ENCODE measurements at places on chromosomes 11 and 22. TPM values are rescaled to one million over a fixed set of nuclear protein-coding genes. Genes with fewer than 3 reads are reported as not detected.

Gene DUSP8
- polyA plus RNA-seq: 1.6 TPM

DNA sequence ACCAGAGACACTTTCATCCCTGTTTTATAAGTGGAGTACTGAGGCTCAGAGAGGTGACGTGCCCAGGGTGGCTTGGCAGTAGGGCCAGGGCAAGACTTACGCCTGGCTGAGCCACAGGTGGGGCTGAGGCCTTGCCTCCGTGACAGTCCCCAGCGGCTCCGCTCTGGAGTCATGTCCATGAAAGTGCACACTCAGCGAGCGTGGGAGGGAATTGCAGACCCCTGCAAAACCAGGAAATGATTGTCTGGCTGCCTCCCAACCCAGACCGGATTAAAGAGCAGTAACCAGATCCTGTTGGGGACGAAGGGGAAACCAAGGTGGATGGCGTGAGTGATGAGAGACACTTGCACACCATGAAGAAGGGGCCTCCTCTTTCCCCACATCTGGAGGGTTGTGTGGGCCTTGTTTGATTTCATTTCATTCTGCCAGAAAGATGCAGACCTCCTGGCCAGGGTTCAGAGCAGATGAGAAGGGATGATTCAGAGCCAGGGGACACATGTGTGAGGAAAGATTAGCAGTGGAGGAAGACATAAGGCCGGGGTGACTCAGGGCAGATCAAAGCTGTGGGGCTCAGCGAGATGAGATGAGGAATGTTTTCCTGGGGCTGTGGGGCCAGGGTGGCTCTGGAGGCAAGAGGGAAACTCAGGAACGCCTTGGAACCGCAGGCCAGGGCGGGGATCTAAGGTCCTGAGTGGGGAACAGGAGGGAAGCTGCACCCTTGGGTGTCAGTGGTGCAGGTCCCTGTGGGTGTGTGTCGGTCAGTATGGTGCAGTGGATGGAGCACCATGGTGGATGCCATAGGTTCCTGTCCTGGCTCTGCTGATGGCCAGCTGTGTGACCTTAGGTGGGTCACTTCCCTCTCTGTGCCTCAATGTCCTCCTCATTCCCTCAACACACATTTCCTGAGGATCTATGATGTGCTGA lies 29.9 kb upstream of the LRRC32 start:
- peak; percentile 85 for DNase-seq
- H3K4me3 ChIP-seq: no peak overlapping the region
- H3K27me3 ChIP-seq: peaks cover 10% of the 10 kb centered on the region
- peaks cover 32% of the 10 kb centered on the region for H3K4me1 ChIP-seq

- no peak overlapping the region for H3K27ac ChIP-seq
- no peaks in the 10 kb centered on the region for H3K27me3 ChIP-seq
- DNase-seq: no peak
These were observed 11.5 kb upstream of the IGSF9B start for GRCh38 chr11:133968300-133968699.

Gene ANO9
- not detected for polyA plus RNA-seq

DNA sequence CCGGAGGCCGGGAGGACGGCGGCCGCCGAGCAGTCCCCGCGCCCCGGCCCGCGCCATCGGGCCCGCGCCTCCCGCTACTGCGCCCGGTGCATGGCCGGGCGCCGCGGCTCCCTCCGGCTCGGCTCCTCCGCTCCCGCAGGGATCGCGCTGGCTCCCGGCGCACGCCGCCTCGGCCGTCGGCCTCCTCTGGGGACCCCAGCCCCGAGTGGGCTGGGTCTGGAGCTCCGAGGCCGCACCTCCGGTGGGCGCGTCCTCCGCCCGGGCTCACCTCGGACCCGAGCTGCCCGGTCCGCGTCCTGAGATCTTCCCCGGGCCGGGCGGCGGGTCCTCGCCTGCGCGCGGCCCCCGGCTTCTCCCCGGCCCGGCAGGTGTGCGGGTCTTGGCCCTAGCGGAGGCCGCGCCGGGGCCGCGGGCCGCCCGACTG lies 251 bp downstream of the SHISA8 start:
- no peak overlapping the region for H3K27ac ChIP-seq
- no peak overlapping the region for H3K4me3 ChIP-seq
- H3K27me3 ChIP-seq: peaks cover 51% of the 10 kb centered on the region
- H3K36me3 ChIP-seq: no peaks in the 10 kb centered on the region
- H3K4me1 ChIP-seq: no peaks in the 10 kb centered on the region

DNA sequence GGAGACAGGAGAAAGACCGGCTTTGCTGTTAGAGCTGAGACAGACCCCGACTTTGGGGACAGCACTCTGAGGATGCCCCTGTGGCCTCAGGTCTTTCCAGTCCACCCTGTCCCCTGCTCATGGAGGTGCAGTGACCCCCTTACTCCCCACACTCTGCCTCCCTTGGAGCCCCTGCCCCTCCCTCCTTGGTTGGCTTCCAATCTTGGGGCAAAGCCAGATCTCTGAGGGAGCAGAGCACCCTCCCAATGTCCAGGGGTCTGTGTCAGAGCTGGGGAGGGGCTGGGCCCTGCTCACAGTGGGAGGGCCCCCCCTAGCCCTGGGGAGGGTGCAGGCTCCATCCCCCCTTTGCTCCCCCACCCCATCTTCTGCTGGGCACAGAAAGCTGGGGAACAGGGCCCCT lies 50.0 kb downstream of the IGLL1 start:
- no peak overlapping the region for H3K4me3 ChIP-seq
- H3K36me3 ChIP-seq: no peaks in the 10 kb centered on the region
- H3K27me3 ChIP-seq: no peaks in the 10 kb centered on the region
- H3K4me1 ChIP-seq: no peaks in the 10 kb centered on the region
- DNase-seq: no peak
- H3K27ac ChIP-seq: no peak overlapping the region

Gene SAA2
- polyA plus RNA-seq: not detected

- H3K4me3 ChIP-seq: no peak overlapping the region
- no peak overlapping the region for H3K27ac ChIP-seq
- no peak for DNase-seq
- H3K36me3 ChIP-seq: peaks cover 6% of the 10 kb centered on the region
- H3K4me1 ChIP-seq: no peaks in the 10 kb centered on the region
These were observed 16.7 kb downstream of the PAFAH1B2 start for GRCh38 chr11:117160826-117161225.

GRCh38 chr11:134470238-134470637 lies 58.2 kb upstream of the B3GAT1 start:
- H3K4me1 ChIP-seq: no peaks in the 10 kb centered on the region
- no peaks in the 10 kb centered on the region for H3K36me3 ChIP-seq
- DNase-seq: no peak

DNA sequence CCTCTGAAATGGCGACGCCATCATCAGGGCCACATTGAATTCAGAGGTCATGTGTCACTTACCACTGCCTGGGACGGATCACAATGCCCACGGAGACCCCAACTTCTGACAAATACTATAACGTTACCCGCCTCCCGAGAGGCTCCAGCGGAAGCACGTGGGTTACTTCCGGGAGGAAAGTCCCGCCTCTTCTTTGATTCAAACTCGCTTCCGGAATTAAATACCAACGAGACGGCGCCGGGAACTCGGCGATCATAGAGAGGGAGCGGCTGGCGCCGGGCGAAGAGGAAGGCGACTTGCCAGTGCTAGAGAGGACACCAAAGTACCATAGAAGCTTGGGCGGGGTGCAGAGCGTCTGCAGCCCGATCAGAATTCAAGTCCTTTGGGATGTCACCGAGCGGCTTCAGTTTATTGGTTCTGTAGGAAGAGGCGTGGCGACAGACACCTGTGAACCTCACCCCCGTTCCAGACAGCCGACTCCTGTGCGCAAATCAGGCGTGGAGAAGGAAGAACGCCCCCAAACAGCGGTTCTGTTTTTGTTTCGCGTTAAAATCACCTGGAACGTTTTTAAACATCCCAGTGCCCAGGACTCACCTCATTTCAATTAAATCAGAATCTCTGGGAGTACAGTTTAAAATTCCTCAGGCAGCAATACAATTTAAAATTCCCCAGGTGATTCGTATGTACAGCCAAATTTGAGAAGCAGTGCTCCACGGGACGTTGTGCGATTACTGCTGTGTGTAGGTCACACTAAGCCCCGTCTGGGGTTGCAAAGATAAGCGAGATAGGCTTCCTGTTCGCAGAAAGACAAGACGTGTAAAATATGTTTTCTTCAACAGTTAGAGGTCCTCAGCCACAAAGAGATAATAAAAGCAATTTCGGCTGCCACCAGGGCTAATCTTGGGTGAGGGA lies at the start of gene TIMM10:
Gene TIMM10 (minus strand): TSS at position 159 of the 912 bp plus-strand sequence. CDS start 565 bp downstream, outside the sequence.
- H3K4me3 ChIP-seq: peak within 1 kb of the TSS; percentile 95
- H3K27me3 ChIP-seq: no peaks in the 10 kb centered on the region

GRCh38 chr11:126487711-126488110 lies 132.2 kb downstream of the ST3GAL4 start:
- H3K27me3 ChIP-seq: no peaks in the 10 kb centered on the region
- H3K36me3 ChIP-seq: no peaks in the 10 kb centered on the region
- H3K27ac ChIP-seq: no peak overlapping the region
- H3K4me1 ChIP-seq: no peaks in the 10 kb centered on the region
- DNase-seq: no peak

- peak within 1 kb of the TSS; percentile 3 for H3K27ac ChIP-seq
- peak; percentile 80 for DNase-seq
- no peaks in the 10 kb centered on the region for H3K27me3 ChIP-seq
- H3K4me3 ChIP-seq: peak within 1 kb of the TSS; percentile 60
These were observed at the start of gene FAT3 for GRCh38 chr11:92224407-92225124. Gene FAT3 (plus strand): TSS chr11:92224818. CDS start chr11:92352113, 127,295 bp downstream.

Gene TMPRSS6
- not detected for polyA plus RNA-seq

Gene CSRP3
- polyA plus RNA-seq: 0.15 TPM

Gene SLC17A6
- polyA plus RNA-seq: not detected

DNA sequence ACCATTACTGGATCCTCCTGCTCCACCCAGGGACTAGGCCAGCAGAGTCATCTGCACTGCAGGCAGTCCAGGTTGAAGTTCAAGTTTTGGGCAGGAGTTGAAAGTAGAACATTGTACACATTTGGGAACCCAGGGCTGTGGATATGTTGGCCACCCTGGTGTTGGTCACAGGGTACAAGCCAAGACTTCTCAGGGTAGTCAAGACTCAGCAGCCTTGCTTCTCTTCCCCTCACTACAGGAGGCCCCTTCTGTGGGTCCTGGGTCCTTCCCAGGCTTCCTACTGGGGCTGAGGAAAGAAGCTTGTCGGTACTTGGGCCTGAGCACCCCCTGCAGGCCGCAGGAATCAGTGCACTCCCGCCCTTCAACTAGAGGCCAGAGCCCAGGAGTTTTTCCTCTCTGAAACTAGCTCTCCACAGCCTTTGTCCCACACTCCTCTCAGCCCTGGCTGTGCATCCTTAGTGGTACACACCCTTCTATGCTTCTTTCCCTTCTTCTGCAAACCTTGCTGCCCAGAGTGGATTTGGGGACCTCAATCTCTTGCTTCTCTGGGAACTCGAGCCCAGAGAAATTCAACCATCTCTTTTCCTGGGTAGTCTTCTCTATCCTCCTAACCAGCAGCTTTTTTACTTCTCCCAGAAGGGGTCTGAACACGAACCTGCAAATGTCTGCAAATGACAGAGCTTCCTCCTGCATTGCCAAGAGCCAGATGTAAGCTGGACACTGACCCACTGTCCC lies 2.6 kb upstream of the HPX start:
- H3K4me1 ChIP-seq: no peaks in the 10 kb centered on the region
- H3K27ac ChIP-seq: no peak overlapping the region
- no peak overlapping the region for H3K4me3 ChIP-seq
- DNase-seq: peak; percentile 45
- no peaks in the 10 kb centered on the region for H3K27me3 ChIP-seq

Gene OR51E2
- 0.02 TPM for polyA plus RNA-seq

Gene NCR3LG1
- polyA plus RNA-seq: 5.2 TPM

Gene C11orf21
- not detected for polyA plus RNA-seq

- no peak overlapping the region for H3K27ac ChIP-seq
- no peaks in the 10 kb centered on the region for H3K4me1 ChIP-seq
- no peaks in the 10 kb centered on the region for H3K27me3 ChIP-seq
These were observed 1039.3 kb downstream of the NTM start for GRCh38 chr11:132409573-132410355.

- H3K36me3 ChIP-seq: no peaks in the 10 kb centered on the region
- H3K4me1 ChIP-seq: no peaks in the 10 kb centered on the region
- peaks cover 9% of the 10 kb centered on the region for H3K27me3 ChIP-seq
- H3K27ac ChIP-seq: no peak overlapping the region
- DNase-seq: peak; percentile 42
- no peak overlapping the region for H3K4me3 ChIP-seq
These were observed 6.1 kb downstream of the ARHGAP8 start for GRCh38 chr22:44758344-44758973.

Gene RFPL3
- polyA plus RNA-seq: not detected

- H3K4me1 ChIP-seq: no peaks in the 10 kb centered on the region
- no peaks in the 10 kb centered on the region for H3K27me3 ChIP-seq
- no peaks in the 10 kb centered on the region for H3K36me3 ChIP-seq
- no peak overlapping the region for H3K27ac ChIP-seq
- no peak overlapping the region for H3K4me3 ChIP-seq
These were observed 18.6 kb upstream of the FOLR1 start for GRCh38 chr11:72173291-72173690.

DNA sequence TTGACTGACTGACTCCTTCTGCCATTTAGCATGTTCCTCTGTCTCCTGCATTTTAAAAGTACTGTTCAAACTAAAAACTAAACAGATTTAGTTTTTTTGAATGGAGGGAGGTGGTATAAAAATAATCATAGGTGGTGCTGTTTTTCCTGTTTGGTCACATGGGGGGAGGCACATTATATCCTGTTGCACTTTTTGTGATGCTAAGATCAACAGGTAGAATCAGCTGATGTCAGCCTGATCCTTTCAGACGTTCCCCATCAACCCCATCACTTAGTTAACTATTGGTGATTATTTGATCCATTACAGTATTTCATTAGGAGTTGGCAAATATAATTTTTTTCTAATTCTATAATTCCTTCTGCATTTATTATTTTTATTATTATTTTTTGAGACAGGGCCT lies 5.1 kb upstream of the OSBP2 start:
- no peak overlapping the region for H3K27ac ChIP-seq
- H3K36me3 ChIP-seq: no peaks in the 10 kb centered on the region
- H3K27me3 ChIP-seq: no peaks in the 10 kb centered on the region
- no peak for DNase-seq
- H3K4me3 ChIP-seq: no peak overlapping the region
- H3K4me1 ChIP-seq: no peaks in the 10 kb centered on the region

DNA sequence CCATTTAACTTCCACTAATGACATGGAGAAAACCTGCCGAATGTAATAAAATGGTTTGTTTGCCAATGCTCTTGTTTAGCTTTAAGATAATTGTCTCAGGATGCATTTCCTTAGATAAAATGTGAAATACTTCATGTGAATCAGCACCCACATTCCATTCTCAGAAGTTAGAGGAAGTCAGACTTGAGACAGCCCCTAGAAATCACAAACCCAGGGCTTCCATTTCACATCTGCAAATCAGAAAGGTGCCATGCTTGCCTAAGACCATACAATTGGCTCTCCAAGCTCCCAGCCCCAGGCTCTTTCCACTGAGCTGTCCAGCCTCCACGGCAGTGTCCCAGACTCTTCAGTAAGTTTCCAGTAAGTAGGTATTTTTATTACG lies 35.6 kb upstream of the ADORA2A start:
- H3K4me1 ChIP-seq: peaks cover 8% of the 10 kb centered on the region
- H3K36me3 ChIP-seq: no peaks in the 10 kb centered on the region
- DNase-seq: peak; percentile 75
- H3K27me3 ChIP-seq: no peaks in the 10 kb centered on the region
- no peak overlapping the region for H3K27ac ChIP-seq

- no peak overlapping the region for H3K27ac ChIP-seq
- H3K36me3 ChIP-seq: no peaks in the 10 kb centered on the region
- no peak for DNase-seq
- H3K4me3 ChIP-seq: no peak overlapping the region
- H3K4me1 ChIP-seq: no peaks in the 10 kb centered on the region
- no peaks in the 10 kb centered on the region for H3K27me3 ChIP-seq
These were observed 27.6 kb upstream of the EXPH5 start for GRCh38 chr11:108620958-108621772.

- no peaks in the 10 kb centered on the region for H3K36me3 ChIP-seq
- no peak overlapping the region for H3K4me3 ChIP-seq
- H3K27ac ChIP-seq: no peak overlapping the region
- DNase-seq: peak; percentile 8
These were observed 182.6 kb downstream of the DDX10 start for GRCh38 chr11:108847298-108847990.

Measured in fibroblast of lung (primary cell).